ENCODE measurements at places on chromosomes 11 and 22.

- no peak for DNase-seq
These were observed 17.1 kb upstream of the ADORA2A start for GRCh38 chr22:24410110-24410856.

DNA sequence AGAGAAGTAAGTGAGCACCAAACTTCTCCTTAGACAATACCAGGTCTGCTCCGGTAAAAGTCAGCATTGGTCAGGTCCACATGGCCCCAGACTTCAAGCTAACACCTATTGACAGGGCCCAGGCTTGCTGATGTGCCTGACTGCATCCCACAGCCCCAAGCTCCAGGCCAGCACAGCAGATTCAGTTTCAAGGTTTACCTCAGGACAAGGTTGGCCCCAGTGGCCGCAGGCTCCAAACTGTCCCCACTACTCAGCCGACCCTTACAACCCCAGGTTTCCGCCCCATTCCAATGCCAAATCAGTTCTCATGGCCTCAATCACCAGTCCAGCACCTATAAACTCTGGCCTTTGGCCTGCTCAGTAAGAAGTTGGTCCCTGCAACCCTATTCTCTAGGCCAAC is 39.4 kb downstream of the OR4C6 start:
- DNase-seq, result no peak

DNA sequence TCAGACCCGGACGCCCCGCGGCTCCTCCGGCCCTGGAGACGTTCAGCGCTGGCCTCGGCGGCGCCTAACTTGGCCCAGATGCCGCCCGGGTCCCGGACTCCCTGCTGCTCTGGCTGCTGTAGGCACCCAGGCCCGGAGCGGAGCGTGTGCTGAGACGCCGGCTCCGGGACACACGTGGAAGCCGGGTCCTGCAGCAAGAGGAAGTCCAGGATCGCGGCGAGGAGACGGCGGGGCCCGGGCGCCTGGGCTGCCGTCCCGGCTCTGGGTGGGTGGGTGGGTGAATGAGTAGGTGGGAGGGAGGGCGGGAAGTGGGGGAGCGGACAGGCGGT is 223 bp downstream of the WT1 start:
- no peak for DNase-seq

- no peak for DNase-seq
These were observed 1056.1 kb downstream of the LRRC4C start for GRCh38 chr11:40403321-40403720.

GRCh38 chr11:61168042-61168688 is 6.9 kb upstream of the VPS37C start:
- no peak for DNase-seq

DNA sequence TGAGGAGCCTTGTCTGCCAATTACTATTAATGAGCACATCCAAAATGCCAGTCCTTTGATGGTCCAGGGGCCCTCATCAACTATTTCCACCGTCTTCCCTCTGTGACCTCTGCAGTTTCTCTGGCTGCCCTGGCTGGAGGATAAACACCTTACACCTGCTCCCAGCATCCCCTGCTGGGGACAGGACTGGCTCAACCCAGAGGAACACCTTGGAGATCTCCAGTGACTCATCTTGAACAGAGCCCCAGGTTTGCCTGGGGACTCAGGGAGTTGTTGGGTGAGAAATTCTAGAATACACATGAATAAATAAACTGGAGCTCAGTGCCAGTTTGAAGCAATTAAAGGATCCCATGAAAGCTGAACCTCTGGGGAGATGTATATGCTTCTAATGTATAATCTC is 24.0 kb upstream of the ELF5 start:
- no peak for DNase-seq

- no peak for DNase-seq
These were observed 57.9 kb downstream of the TRIM29 start for GRCh38 chr11:120079750-120080610.

- DNase-seq, result no peak
These were observed 6.5 kb upstream of the IL10RA start for GRCh38 chr11:117979481-117980211.

- no peak for DNase-seq
These were observed 15.6 kb downstream of the ARAP1 start for GRCh38 chr11:72736452-72737069.
